A673 (cell line): ENCODE measurements at places on chromosomes 4 and X. TPM values are rescaled to one million over a fixed set of nuclear protein-coding genes. Genes with fewer than 3 reads are reported as not detected.

DNA sequence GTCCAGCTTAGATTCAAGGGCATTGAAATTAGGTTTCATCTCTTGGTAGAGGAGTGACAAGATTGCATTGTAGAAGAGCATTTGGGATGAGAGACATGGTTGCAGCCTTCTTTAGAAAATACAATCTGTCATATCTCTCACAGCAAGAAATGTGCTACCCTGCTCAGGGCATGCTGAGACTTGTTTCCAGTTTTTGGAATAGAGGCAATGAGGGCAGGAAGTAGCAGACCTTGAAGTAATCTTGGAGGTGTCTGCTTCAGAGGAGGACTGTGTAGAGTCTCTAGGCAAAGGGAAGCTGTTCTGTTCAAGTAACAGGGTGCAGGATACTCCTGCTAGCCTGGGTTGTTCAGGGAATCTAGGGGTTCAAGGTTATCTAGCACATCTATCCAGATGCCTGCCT is 116.1 kb upstream of the ZNF827 start:
- H3K4me3 ChIP-seq, result no peak overlapping the region
- peaks cover 13% of the 10 kb centered on the region for H3K27me3 ChIP-seq
- H3K4me1 ChIP-seq, result no peaks in the 10 kb centered on the region
- no peak for DNase-seq

GRCh38 chr4:42392436-42392835 is 4.9 kb upstream of the SHISA3 start:
- H3K27me3 ChIP-seq, result peaks cover 24% of the 10 kb centered on the region
- no peak overlapping the region for H3K4me3 ChIP-seq
- H3K4me1 ChIP-seq, result peaks cover 7% of the 10 kb centered on the region
- no peaks in the 10 kb centered on the region for H3K36me3 ChIP-seq
- DNase-seq, result no peak

- no peak overlapping the region for H3K27ac ChIP-seq
- H3K36me3 ChIP-seq, result no peaks in the 10 kb centered on the region
- peaks cover 9% of the 10 kb centered on the region for H3K4me1 ChIP-seq
- H3K4me3 ChIP-seq, result no peak overlapping the region
These were observed 2089.6 kb upstream of the TENM3 start for GRCh38 chr4:180153587-180153986.

Gene APBB2
- total RNA-seq, result 10.3 and 17.6 TPM in 2 replicates

Gene PDCL2
- not detected in 2 replicates for total RNA-seq

- no peak overlapping the region for H3K27ac ChIP-seq
- no peak overlapping the region for H3K4me3 ChIP-seq
- no peak for DNase-seq
- peaks cover 7% of the 10 kb centered on the region for H3K27me3 ChIP-seq
- H3K4me1 ChIP-seq, result no peaks in the 10 kb centered on the region
These were observed 101.8 kb downstream of the SH3KBP1 start for GRCh38 chrX:19785647-19786046.

Gene KLF8
- not detected in 2 replicates for total RNA-seq

DNA sequence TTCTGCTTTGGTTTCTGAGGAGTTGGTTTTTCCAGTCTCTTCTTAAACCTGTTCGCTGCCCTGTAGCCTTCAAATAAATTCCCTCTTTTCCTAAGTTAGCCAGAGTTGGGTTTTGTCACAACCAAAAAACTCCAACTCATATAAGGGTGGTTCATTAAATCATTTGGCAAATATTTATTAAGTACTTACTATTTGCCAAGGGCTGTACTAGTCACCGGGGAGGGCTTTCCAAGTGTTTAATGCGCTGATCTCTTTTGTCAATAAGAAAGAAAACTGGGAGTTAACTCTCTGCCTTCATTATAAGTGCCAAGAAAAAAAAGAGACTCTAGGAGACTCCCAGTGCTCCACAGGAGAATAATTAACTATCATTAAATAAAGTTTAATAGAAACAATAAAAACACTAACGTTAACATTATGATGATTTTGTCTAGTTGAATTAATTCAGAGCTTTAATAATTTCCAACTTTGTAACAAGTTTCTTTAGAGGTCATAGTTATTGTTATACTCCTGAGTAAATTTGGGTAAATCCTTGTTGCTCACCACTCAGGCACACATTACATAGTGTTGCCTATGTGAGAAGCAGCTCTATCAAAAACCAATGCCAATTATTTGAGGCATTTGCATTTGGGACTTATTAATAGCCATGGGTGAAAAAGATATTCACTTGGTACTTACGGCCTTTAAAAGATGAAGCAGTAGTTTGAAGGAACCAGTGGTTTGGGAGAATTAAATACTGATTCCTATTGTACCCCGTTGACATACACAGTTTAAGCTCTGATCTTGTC is 122.5 kb upstream of the TEX13D start:
- no peaks in the 10 kb centered on the region for H3K36me3 ChIP-seq
- H3K4me1 ChIP-seq, result peaks cover 20% of the 10 kb centered on the region
- DNase-seq, result peak; percentile 13
- no peaks in the 10 kb centered on the region for H3K27me3 ChIP-seq

Gene SLC6A14
- total RNA-seq, result not detected in 2 replicates

- H3K4me1 ChIP-seq, result peaks cover 48% of the 10 kb centered on the region
- H3K36me3 ChIP-seq, result no peaks in the 10 kb centered on the region
- H3K4me3 ChIP-seq, result no peak overlapping the region
These were observed 193.5 kb downstream of the PDGFC start for GRCh38 chr4:156778093-156778492.

DNA sequence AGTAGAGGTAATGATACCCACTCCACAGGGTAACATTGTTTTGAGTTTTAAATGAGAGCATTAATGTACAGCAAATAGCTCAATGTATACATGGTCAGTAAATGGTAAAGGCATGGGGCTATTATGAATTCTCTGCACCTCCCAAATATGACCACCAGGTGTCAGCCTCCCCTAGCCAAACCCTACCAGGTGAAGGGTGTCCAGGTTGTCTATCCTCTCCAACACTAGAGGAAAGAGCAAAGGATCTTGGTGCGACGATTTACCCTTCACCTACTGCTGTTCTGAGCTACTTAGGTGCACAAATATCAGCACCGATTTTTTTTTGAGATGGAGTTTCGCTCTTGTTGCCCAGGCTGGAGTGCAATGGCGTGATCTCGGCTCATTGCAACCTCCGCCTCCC is 26.5 kb upstream of the XIAP start:
- no peaks in the 10 kb centered on the region for H3K4me1 ChIP-seq
- H3K4me3 ChIP-seq, result no peak overlapping the region
- H3K27me3 ChIP-seq, result no peaks in the 10 kb centered on the region

Gene DOK7
- total RNA-seq, result not detected in 2 replicates

Gene CXCL6
- 0.28 and 0.56 TPM in 2 replicates for total RNA-seq

DNA sequence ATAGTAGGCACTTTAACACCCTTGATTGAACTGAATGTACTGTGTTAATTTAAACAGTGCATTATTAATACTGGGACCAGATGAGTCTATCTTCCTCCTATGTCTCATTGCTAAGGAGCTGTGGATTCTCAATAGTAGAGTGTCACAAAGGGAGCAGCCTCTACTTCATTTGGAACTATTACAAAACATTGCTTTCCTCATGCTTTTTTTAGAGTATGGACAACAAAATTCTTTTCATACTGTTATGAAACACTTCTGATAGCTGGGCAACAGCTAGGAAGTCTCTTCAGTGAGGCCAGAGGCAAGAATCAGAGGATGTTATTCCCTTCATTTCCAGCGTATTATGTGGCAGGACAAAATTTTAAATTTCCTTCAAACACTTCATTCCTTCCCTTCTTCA is 160.8 kb downstream of the FBXO8 start:
- no peak overlapping the region for H3K4me3 ChIP-seq
- no peak overlapping the region for H3K27ac ChIP-seq
- no peaks in the 10 kb centered on the region for H3K36me3 ChIP-seq
- no peak for DNase-seq
- peaks cover 12% of the 10 kb centered on the region for H3K4me1 ChIP-seq

Gene SATL1
- total RNA-seq, result 0.13 and 0.24 TPM in 2 replicates
